NCI-H187 treated with DMSO at 0.1 percent for 48 hours (cell line): ENCODE measurements at places on chromosomes 16 and 17.

GRCh38 chr16:83603723-83604570, 203.8 kb upstream of the HSBP1 start:
- no peak for DNase-seq

- DNase-seq: no peak
Measured at GRCh38 chr16:23088018-23088417, 61.2 kb downstream of the USP31 start.

DNA sequence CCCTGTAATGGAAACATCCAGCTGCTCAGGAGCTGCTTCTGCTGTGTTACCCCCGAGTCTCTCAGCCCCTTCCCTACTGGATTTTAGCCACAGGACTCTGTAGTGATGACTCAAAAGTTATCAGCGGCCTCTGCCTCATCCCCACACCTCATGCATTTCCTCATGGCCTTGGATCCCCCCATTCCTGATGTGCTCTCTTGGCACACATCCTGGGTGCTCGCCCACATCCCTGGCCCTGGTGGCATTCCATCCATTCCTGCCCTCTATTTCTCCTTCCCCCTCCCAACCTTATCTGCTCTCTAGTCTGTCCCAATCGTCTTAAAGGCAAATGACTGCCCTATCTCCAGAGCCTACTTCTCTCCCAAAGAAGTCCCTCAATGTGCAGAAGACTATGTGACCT, 24.6 kb downstream of the MARF1 start:
- no peak for DNase-seq

DNA sequence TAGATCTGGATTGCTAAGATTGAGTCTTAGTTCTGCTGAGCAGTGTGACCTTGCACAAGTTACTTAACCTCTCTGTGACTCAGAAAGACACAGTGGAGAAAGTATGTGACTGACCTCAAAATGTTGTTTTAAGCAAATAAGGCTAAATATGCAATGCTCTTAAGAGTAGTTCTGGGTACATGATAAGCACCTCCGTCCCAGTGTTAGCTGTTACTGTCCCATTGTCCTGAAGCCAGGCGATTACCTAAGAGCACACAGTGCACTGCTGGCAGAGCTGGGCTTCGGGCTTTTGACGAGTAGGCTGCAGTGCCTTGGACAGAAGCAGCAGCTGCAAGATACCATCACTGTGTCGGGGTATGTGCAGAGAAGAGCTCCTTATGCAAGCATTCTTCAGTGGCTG, 32.7 kb upstream of the FOXF1 start:
- no peak for DNase-seq

- no peak for DNase-seq
Measured at GRCh38 chr17:43598357-43599045, 52.4 kb upstream of the ETV4 start.

DNA sequence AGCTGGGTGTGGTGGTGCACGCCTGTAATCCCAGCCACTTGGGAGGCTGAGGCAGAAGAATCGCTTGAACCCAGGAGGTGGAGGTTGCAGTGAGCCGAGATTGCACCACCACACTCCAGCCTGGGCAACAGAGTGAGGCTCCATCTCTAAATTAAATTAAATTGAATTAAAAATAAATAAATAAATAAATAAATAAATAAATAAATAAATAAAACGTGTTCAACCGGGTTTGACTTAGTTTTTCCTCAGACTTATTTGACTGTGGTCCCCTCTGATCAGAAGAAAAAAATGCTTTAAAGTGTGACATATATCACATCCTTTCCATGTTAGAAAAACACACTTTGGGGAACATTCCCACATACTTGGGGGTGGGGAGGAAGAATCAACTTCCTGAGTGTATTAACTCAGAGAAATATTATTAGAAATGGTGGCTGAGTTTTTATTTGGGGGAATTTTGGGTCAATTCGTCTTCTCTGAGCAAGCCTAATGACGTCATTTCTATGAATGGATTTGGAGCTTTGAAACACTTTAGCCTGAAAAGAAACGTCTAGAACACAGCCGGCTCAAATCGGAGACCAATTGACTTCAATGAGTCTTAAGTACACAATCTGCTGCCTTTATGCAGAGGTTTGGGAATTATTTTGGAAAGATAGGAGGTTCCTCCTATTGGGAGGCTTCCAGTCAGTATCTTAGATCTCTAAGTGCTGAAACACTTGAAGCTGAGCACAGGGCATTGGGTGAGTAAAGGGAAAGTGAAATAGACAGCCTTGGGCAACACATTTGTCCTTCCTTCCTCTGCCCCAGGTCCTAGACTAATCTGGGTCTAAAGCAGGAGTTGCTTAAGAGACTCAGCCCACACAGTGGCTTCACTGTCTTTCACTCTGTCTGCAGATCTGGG, 132.6 kb downstream of the PITPNC1 start:
- no peak for DNase-seq

GRCh38 chr16:3655396-3656159, 1.1 kb downstream of the DNASE1 start:
- DNase-seq: no peak

- no peak for DNase-seq
Measured at GRCh38 chr17:65978871-65979270, 213.1 kb downstream of the CEP112 start.

GRCh38 chr17:41505809-41506767, 676 bp upstream of the KRT13 start:
- no peak for DNase-seq

DNA sequence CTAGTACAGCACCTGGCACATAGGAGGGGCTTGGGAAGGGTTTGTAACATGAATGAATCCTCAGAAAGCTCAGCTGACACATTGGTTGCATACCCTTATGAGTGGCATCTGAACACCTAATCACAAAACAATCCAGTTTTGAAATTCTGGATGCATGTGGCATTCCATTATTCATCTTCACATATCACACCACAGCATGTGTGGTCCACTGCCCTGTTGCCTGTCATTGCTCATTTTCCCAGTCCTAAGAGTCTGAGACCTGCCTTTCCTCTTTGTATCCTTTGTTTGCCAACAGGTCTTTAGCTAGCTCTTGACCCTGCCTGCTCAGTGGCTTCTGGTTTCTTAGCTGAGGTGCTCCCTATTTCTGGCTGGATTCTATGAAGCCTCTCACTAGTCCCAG, 170.8 kb upstream of the ASIC2 start:
- DNase-seq: no peak

GRCh38 chr17:47700471-47701449, 6.8 kb downstream of the TBKBP1 start:
- DNase-seq: no peak
